Stimulated activated CD8-positive, alpha-beta memory T cell treated with anti-CD3 and anti-CD28 coated beads, Interleukin-2, amount 100 ng/mL, for 1 hour (primary cell): ENCODE measurements at places on chromosomes 11 and 22.

DNA sequence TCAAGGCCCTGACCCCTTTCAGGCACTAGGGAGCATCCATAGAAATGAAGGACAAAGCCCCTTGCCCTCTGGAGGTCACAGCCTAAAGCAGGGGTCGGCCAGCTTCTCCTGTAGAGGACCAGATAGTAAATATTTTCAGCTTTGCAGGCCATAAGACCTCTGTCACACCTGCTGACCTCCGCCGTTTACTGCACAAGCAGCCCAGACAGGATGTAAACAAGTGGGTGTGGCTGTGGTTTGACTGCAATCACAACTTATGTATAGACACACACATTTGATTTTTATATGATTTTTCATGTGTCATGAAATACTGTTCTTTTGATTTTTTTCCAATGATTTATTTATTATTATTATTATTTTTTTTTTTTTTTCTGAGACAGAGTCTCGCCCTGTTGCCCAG, 34.3 kb downstream of the KIAA1671 start:
- DNase-seq = no peak

DNA sequence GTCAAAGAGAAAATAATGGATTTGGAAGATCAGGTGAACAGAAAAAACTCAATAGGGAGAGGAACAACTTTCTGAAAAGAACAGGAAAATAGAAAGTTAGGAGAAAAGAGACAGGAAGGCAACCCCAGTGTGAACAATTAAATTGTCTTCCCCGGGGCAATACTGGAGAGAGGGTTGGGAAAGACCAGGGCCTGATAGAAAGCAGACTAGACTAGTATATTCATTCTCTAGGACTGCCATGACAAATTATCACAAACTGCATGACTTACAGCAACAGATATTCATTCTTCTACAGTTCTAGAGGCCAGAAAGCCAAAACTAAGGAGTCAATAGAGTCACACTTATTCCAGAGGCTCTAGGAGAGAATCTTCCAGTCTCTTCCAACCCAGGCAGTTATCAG, 482.8 kb downstream of the SOX6 start:
- DNase-seq = no peak

DNA sequence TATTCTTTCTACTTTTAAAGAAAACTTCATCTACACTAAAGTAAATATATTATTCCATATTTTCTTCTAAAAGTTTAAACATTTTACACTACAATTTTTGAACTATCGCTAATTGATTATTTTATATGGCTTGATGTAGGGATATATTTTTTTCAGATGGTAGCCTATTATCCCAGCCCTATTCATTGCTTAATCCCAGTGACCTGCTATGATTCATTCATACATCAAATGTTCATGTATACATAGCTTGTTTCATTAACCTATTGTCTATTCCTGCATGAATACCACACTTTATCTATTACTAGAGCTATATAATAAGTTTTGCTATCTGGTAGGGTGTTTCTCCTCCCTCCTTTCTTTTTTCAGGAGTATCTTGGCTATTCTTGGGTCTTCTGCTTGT, 5.0 kb upstream of the ROBO4 start:
- no peak for DNase-seq

DNA sequence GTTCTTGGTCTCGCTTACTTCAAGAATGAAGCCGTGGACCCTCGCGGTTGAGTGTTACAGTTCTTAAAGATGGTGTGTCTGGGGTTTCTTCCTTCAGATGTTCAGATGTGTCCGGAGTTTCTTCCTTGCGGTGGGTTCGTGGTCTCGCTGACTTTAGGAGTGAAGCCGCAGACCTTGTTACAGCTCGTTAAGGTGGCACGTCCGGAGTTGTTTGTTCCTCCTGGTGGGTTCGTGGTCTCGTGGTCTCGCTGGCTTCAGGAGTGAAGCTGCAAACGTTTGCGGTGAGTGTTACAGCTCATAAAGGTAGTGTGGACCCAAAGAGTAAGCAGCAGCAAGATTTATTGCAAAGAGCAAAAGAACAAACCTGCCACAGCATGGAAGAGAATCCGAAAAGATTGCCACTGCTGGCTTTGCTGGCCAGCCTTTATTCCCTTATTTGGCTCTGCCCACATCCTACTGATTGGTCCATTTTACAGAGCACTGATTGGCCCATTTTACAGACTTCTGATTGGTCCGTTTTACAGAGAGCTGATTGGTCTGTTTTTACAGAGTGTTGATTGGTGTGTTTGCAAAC, 27.1 kb upstream of the NXPE2 start:
- no peak for DNase-seq

GRCh38 chr11:23314162-23314561, 453.9 kb upstream of the CCDC179 start:
- DNase-seq = no peak

DNA sequence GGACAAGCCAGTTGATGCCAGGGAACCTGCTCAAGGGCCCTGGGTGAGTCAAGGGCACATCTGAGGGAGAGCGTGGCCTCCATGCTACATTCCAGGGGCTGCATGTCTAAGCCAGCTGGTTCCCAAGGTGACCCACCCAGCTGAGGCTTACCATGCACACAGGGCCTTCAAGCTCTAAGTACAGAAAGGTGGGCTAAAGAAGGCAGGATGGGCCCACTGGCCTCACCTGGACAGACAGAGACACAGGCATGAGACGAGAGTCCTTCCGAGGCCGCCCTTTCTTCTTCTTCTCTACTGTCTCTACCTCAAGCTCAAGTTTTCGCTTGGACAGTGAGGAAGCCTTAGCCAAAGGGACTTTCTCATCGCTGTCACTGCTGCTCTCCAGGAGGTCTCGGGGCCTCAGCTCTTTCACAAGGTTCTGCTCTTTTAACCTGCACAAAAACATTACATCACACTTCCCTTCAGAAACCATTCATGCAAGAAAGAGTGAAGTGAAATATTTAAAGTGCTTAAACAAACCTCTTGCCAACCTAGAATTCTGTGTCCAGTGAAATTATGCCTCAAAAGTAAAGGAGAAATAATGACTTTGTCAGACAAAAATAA, 69.9 kb downstream of the HIRA start:
- DNase-seq = no peak

GRCh38 chr22:43975041-43975440, 19.8 kb downstream of the SAMM50 start:
- no peak for DNase-seq

- no peak for DNase-seq
Observed at GRCh38 chr11:62719302-62719978, 7.8 kb downstream of the HNRNPUL2 start.

GRCh38 chr22:42412744-42413333, 19.4 kb downstream of the NFAM1 start:
- DNase-seq = no peak

DNA sequence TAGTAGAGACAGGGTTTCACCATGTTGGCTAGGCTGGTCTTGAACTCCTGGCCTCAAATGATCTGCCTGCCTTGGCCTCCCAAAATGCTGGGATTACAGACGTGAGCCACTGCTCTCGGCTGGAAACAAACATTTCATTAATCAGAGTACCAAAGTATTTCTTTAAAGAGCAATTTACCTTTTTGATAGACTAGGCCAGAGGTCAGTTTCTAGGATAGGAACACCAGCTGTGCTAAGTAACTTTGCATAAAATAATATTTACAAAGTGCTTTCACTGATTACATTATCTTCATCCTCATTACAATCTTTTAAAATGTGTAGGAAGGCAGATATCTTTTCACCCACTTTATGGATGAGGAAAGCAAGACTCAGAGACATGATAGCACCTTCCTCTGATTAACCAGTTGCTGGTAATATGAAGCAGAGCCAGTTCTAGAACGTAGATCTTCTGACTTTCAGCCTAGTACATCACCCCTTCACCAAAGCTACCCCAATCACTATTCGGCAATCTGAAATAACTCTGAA, 355.2 kb downstream of the SOX6 start:
- no peak for DNase-seq

- DNase-seq = no peak
Observed at GRCh38 chr11:59810911-59811259, 307 bp upstream of the MRPL16 start.

- DNase-seq = no peak
Observed at GRCh38 chr11:36164506-36165250, 124.5 kb downstream of the COMMD9 start.

DNA sequence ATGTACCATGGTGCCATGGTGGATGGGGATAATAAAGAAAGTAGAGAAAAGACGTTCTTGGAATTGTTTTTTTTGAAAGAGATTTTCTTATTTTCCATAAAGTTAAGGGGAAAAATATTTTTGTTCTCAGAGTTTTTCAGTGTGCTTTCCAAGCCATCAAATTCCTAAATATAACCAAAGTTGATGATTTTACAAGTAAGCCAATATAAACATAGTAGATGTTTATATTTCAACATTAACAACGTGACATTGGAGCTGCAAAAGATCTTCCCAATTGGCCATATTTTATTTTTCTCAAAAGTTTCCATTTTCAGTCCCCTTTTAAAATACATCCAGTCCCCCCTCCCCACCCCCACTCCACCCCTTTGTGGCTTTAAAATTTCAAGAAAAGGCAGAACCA, 80.9 kb upstream of the PICALM start:
- no peak for DNase-seq

DNA sequence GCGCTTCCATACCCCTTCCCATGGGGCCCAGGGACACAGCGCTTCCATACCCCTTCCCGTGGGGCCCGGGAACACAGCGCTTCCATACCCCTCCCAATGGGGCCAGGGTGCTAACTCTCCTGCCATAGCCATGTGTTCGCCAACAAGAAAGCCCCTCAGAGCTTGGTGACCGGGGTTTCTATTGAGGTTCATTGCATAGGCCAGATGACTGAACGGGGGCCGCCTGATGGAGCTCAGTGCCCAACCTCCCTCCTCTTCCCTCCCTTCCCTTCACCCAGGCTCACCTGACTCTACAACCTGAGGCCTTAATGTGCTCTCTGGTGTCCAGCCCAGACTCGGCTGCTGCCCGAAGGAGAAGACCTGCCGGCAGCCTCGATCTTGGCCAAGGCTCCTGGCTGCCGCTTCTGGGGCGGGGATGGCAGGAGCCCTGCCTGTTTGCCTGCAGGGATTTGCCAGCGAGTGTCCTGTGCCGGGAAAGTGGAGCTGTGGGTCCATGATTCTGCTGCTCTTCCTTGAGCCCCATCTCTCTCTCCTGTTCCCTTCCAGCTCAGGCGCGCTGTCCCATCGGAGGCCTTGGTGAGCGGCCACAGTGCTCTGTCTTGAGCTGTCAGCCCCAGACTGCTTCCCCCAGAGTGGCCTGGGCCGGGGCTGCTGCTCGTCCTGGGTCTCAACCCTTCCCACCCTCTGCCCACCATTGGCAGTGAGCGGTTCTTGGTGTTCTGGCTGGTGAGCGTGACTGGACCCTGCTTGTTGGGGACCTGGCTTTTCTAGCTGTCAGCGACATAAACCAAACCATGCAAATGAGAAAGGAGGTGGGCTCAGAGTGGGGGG, 267.0 kb downstream of the TBC1D22A start:
- DNase-seq = no peak

DNA sequence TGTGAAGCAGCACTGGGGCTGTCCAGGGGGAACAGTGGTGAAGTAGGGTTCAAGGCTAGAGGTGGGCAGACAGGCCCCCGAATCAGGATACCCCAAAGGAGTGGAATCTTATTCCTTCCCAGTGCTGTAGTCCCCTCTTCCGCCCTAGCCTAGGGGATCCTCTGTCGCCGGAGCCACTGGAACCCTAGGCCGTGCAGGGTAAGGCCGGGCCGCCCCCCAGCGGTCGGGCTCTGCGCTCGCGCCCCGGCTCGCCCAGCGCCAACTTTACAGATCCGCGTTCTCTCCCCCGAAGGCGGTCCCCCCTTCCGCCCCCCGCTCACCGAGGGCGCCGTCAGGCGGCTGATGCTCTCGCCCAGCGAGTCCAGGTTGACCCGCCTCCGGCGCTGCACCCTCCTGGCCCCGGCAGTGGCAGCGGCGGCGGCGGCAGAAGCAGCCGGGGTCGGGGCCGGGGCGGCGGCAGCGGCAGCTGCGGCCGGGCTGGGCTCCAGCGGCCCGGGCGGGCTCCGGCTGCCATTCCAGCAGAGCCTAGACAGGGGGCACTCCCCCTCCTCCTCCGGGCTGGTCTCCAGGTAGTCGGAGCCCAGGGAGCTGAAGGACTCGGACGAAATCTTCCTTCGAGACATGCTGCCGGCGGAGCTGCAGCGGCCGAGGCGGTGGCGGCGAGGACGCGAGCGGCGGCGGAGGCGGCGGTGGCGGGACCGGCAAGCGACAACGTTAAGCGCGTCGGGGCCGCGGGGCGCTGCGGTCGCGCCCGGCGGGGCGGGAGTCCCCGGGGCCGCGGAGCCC, 650 bp downstream of the GUCY1A2 start:
- no peak for DNase-seq

GRCh38 chr11:132942611-132943356, 589.5 kb downstream of the OPCML start:
- no peak for DNase-seq

DNA sequence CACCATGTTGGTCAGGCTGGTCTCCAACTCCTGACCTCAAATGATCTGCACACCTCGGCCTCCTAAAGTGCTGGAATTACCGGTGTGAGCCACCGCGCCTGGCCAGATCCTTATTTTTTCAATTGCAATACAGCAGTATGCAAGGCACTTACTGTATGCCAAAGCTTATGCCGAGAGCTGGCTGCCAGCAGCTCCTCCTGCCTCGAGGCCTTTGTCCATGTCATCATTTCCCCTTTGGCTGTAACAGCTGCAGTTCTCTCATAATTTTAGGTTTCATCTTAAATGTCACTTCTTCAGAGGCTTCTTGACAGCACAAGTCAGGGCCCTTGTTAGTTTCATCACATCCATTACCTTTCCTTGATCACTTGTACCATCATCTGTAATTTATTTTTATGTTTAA, 1.5 kb upstream of the SREBF2 start:
- no peak for DNase-seq

DNA sequence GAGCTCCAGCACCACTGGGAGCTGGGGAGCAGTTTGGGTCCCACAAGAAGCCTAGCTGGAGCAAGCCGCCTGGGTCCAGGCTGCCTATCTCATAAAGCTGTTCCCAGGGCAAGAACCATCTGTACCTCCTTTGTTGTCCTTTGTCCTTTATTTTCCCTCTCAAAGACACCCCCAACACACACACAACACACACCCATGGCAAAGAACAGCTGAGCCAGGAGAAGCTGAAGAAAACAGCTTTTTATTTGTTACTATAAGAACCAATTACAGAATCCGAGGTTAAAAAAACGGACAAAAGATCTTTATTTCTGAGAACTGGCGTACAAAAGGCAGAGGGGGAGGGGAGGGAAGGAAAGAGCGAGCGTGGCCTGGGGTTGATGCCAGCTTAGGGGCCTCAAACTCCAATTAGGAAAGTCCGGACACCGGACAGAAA, 1.7 kb upstream of the TUT1 start:
- DNase-seq = no peak

- no peak for DNase-seq
Observed at GRCh38 chr11:117334896-117335295, 7.2 kb downstream of the CEP164 start.
